ENCODE measurements at places on chromosomes 2 and 18. TPM values are rescaled to one million over a fixed set of nuclear protein-coding genes. Genes with fewer than 3 reads are reported as not detected.

DNPEP gene
- 24.9 TPM for total RNA-seq

NTSR2 gene
- total RNA-seq = not detected

ARID5A gene
- 191 TPM for total RNA-seq

RIOK3 gene
- total RNA-seq = 275 TPM

MYOM1 gene
- 0.94 TPM for total RNA-seq

RSAD2 gene
- 6.8 TPM for total RNA-seq

MC2R gene
- total RNA-seq = under 0.01 TPM

POTEI gene
- under 0.01 TPM for total RNA-seq

C2orf78 gene
- total RNA-seq = not detected

Measured in mononuclear cell (primary cell).